ENCODE measurements at places on chromosomes 11 and 22.

DNA sequence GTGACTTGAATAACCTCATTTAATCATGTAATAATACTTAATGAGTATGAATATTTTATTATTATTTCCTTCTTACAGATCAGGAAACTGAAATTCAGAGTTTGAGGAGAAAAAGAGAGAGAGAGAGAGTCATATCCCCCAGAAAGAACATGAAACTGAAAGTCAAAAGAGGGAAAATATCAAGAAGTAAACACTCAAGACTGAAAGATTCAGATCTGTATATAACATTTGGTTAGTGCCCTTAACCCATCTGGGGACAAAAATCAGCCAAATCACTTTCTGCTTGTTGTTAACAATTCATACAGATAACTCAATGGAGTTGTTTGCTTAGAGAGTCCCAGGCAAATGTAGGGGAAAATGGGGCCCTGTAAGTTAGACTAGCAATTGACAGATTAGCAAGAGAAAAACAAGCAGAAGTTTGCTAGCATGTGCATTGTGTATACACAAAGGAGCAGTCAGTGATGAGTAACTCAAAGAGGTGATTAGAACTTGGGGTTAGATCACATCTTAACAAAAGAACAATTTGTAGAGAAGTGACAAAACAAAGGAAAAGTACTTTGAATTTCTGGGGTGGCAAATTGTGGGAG lies 25.9 kb upstream of the MMP13 start:
- DNase-seq, result no peak

DNA sequence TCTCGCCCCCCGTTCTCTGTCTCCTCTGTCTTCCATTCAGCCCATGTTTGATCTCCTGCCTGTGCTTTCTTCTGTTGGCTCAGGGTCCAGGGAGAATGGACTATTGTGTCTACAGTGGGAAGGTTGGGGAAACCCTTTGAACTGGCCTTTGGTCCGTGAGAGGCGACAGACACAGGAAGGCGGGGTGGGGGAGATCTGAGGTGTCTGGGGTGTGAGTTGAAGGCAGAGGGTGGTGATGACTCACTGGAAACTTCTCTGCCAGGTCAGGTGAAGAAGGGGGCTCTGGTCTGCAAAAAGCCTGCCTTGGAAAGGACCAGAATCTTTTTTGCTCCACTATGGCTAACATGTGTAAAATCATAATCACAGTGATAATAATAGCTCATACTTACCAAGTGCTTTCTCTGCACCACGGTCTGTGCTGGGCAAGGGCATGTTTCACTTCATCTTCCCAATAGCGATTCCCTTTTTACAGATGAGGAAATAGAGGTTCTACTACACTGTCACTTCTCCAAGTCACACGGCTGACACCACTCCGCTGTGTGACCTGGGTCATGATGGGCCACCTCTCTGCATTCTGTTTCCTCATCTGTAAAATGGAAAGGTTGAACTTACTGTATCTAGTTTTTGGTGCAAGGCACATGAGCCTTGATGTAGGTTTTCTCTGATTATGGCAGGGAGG lies 99.8 kb upstream of the ALX4 start:
- DNase-seq, result no peak

GRCh38 chr11:8808226-8808585 lies 102.8 kb upstream of the AKIP1 start:
- no peak for DNase-seq

- no peak for DNase-seq
Observed at GRCh38 chr22:27127911-27128310, 470.5 kb downstream of the MIAT start.

- DNase-seq, result no peak
Observed at GRCh38 chr11:71096751-71097388, 155.5 kb downstream of the SHANK2 start.

- no peak for DNase-seq
Observed at GRCh38 chr11:61754534-61755482, 2.4 kb downstream of the MYRF start.

GRCh38 chr11:68449951-68450350 lies 10.6 kb upstream of the PPP6R3 start:
- DNase-seq, result no peak

DNA sequence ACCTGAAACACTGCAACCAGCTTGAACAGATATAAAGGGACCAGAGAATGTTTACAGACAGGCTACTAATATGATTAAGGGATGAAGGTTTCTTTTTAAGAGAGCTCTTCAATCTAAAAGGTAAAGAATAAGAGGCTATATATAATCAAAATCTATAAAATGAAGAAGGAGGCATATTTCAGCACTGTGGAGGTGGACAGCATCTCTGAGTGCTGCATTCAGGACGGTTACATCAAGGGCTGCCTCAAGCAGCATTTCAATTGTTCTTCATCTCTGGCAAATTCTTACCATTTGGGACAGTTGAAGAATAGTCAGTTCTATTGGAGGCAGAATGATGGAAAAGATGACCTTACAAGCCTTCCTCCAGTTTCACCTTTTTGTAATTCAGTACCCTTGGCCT lies 139.6 kb upstream of the LMO1 start:
- DNase-seq, result no peak

DNA sequence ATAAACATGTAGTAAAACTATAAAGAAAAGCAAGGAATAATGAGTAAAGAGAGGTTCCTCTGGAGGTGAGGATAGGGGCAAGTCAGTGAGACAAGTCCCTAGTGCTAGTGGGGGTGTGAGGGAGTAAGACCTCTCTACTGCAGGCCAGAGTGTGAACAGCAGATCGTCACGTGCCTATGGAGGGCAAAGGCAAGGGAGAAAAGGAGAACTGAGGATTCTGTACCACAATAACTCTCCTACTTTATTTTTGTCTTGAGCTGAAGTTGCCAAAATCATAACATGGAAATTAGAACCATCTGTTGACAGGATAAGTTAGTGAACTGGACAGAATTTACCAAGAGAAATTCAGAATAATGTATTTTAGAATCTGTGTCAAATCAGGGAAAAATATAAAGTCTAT lies 77.6 kb downstream of the ENTHD1 start:
- DNase-seq, result no peak

GRCh38 chr11:12761029-12761428 lies 86.8 kb downstream of the TEAD1 start:
- DNase-seq, result no peak

- no peak for DNase-seq
Observed at GRCh38 chr11:123216249-123216648, 21.2 kb upstream of the CLMP start.

- DNase-seq, result no peak
Observed at GRCh38 chr11:106415510-106415909, 338.0 kb downstream of the AASDHPPT start.

DNA sequence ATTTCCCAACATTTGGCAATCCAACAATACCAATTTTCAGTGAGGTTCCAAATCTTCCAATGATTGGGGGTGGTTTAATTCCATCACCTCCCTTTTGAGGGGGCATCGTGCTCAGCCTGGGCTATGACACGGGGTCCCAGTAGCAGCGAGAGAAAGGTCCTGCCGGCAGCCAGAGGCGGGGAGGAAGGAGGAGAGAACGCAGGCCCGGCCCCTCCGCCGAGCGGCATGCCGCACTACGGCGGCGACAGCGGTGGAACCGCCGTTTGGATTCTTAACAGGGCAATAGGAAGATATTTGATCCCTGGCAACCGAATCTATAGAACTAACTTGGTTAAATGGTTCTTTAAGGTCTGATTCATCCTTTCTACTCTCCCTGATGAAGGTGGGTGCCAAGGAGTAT lies 18.3 kb upstream of the NDUFA6 start:
- no peak for DNase-seq

DNA sequence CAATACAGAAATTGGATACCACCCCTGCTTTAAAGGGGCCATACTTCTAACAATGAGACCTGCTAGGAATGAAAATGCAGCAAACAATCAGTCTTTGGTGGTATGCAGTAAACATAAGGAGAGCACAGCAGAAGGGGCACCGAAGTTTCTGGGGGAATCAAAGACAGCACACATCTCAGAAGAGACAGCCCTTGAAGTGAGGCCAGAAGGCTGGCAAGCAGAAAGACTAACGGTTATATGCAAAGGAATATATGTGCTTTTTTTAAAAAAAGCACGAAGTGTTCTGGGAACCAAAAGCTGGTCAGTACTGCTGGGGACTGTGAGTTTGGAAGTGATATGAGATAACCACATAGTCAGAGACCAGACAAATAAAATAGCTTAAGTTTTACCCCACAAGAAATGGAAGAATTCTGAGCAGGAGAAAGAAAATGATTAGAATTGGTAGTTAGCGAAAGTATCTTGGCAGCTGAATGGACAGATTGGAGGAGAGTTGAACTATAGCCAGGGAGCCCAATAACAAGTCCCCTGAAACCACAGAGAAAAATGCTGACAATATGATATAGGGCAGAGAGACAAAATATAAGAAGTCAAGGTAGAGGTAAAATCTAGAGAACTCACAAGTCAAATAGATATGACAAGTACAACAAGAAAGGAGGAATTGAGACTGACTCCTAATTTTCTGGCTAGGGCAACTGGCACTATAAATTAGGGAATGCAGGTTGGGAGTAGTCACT lies 125.7 kb downstream of the MRTFA start:
- no peak for DNase-seq

DNA sequence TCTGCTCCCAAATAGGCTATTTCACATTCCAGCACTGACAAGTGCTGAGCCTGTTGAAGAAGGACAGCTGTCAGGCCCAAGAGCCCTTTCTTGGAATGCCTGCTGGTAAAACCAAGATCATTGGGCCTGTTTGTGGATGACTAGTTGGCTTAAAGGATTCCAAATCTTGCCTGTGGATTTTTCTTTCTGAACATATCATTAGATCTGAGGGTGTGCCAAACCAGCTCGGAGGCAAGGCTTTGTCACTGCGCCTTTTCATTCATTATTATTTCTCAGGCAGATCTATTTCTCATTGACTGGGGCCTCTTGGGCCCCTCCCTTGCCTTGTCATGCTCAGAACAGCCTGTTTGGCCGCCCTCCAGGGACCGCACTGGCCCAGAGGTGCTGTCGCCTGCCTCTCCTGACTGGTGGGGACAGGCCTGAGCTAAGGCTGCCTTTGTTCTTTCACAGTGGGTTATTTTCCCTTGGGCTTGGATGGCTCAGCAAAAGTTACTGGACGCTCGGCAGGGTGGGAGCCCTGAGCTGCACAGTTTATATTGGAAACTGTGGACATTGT lies 222.7 kb upstream of the SESN3 start:
- DNase-seq, result no peak

DNA sequence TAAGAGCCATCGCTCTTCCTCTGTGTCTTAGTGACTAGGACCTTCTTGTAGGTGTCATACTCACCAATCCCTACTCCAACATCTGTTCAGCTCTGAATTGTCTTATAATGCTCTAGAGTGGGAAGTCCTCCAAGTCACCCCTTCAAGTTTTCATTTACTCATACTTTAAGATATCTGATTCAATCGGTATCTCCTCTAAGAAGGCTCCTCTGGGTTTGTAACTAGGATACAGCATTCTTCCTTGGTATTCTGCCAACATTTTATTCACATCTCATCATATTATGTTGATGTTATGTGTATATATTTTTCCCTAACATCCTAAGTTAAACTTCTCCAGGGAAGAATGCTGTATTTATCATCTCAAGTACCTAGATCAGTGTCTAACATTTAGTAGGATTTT lies 662.1 kb downstream of the NTM start:
- DNase-seq, result no peak

- peak; percentile 25 for DNase-seq
Observed at GRCh38 chr11:105000797-105001196, 22.2 kb downstream of the CASP5 start.

DNA sequence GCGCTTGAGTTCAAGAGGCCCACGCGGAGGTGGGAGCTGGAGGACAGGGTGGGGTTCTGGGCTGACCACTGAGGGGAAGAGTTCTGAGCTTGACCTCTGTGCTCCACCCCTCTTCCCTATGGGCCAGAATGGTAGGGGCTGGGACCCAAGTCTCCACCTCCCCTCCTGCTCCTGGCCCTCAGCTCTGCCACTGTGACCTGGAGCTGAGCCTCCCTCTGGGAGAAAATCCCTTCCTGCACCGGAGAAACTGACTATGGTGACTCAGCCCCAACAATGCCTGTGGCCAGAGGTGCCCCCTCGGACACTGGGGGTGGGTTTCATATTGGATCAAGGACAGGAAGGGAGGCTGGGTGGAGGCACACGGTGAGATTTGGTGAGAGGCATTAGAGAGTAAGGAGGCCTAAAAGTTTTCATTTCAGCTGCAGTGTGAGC lies 23.0 kb downstream of the RELT start:
- no peak for DNase-seq

DNA sequence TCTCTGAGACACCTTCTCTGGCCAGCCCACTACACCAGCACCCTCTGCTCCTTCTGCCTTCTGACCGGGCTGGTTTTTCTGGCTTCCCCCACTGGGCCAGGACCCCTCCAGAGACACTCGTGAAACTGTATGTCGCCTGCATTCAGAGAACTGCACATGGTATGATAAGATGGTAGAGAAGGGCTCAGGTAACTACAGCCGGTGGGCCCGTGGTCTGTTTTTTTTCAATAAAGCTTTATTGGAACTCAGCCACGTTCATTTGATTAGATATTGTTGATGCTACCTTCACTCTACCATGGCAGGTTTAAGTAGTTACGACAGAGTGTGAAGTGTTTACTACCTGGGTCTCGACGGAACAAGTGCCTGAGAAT lies 514.0 kb downstream of the TBC1D22A start:
- no peak for DNase-seq

- no peak for DNase-seq
Observed at GRCh38 chr11:69472541-69473275, 8.8 kb upstream of the LINC01488 start.
